Foreskin keratinocyte (primary cell): ENCODE measurements at places on chromosomes 7 and 10. TPM values are rescaled to one million over a fixed set of nuclear protein-coding genes. Genes with fewer than 3 reads are reported as not detected.

The ABCC2 gene
- polyA plus RNA-seq, result 0.43 and 0.45 TPM in 2 replicates

DNA sequence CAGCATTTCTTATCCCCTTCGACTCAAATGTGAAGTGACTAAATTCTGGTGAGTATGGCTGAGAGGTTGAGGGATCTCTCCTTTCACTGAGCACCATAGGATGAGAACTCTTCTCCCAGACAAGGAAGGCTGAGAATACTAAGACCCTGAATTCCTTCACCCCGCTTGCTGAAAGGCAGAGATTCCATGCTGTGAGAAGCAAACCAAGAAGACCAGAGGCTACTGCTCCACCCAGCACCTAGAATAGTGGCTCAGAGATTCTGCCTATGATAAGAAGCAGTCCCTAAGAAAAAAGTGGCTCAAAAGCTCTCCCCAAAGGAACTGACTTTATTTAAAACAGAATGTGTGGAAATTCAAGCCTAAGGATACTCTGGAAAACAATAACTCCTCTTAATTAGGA is 26.7 kb upstream of the WNT2 start:
- DNase-seq, result no peak

The HMX3 gene
- not detected in 2 replicates for polyA plus RNA-seq

DNA sequence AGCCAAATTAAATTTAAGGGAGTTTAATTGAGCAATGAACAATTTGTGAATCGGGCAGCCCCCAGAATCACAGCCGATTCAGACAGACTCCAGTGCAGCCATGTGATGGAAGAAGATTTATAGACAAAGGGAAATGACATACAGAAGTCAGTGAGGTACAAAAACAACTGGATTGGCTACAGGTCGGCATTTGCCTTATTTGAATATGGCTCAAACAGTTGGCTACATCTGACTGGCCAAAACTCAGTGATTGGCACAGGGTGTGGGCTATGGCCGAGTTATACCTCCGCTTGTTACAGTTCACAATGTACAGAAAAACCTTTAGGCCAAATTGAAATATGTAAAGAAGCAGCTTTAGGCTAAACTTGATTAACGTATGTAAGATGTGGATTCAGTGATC is 30.8 kb upstream of the EIF4H start:
- no peak for DNase-seq

DNA sequence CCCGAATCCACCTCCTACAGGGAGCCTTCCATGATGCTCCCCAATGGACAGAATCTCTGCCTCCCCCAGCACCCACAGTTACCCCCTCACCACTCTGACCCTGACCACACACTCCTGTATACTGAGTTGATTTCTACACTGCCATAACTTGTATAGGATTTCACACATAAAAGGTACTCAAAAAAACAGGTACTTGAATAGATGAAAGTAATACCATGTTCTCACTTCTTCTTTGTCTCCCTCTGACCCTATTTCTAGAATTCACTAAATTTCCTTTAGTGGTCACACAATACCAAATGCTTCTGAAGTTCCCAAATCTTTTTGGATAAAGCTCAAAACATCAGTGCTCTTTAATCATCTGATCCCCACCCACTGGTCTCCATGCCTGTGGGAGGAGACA is 45.4 kb downstream of the HSPA12A start:
- DNase-seq, result no peak

GRCh38 chr7:34096198-34096651 is 190.9 kb downstream of the BMPER start:
- DNase-seq, result no peak

DNA sequence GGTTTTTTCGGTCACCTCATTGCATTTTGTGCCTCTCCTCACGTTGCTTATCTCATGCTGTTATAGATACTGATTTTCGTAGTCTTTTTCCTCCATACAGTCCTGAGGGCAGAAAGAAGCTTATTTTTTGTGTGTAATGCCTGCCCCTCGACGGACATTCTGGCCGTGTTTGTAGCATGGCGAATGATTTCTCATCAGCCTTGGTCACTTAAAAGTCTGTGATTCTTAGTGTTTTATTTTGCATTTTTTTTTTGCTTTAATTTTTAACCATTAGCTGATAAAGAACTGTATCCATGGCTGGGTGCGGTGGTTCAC is 469 bp upstream of the NOC3L start:
- DNase-seq, result no peak

DNA sequence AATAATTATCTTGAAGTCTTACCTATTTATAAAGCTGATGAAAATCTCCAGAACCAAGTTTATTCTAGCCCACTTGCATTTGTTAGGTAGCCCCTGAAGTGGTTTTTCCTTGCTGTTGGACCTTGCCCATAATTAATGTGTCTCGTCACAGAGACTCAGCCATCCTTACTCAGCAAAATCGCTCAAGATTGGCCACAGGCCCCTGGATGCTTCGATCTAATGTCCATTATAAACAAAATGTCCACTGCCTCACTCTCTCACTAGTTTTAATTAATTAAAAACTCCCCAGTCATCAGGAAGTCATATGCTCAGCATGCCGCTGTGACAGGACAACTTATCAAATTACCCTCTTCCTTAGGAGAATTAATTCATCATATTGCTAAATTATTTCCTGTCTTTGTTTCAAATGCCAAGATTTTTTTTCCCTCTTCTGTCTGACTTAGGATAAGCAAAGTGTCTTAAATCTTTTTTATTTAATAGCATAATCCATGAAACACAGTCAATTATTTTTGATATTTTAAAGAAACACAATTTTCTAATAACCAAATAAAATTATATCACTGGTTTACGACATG is 126.8 kb upstream of the PCLO start:
- no peak for DNase-seq

GRCh38 chr7:16554518-16555236 is 28.1 kb downstream of the LRRC72 start:
- no peak for DNase-seq

The RAMP3 gene
- not detected in 2 replicates for polyA plus RNA-seq

The GPR15LG gene
- polyA plus RNA-seq, result not detected in 2 replicates
